ENCODE measurements at places on chromosomes 3 and 15.

GRCh38 chr3:138046085-138046484 is 36.1 kb downstream of the CLDN18 start:
- DNase-seq: no peak

GRCh38 chr3:184590795-184591194 is 29.2 kb downstream of the EPHB3 start:
- peak; percentile 33 for DNase-seq

DNA sequence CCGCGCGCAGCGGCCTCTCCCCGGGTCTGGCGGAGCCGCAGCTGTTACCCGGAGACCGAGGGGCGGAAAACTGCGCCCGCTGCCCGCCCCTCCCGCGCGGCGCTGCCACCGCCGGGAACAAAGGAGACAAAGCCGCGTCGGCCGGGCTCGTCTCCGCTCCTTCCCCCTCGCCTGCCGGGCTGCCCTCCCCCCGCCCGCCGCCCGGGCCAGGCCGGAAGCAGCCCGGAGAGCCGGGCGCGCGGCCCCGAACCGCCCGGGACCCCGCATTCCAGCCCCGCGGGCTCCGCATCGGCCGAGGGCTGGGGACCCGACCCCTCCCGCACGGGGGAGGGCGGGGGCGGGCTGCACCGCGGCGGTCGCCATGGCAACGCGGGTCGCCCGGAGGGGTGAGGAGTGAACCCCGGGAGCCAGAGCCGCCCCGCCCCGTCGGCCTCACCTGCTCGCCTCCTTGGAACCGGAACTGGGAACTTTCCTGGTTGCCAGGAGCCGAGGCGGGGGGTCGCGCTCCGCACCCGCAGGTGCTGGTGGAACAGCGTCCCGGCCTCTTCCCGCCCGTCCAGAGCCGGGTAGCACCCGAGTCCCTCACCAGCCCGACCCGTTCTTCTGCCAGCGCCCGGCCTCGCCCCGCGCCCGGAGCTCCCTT is 448 bp downstream of the PLXNB1 start:
- DNase-seq: peak; percentile 46

- DNase-seq: no peak
Measured at GRCh38 chr3:172241405-172241804, 202.0 kb downstream of the FNDC3B start.

DNA sequence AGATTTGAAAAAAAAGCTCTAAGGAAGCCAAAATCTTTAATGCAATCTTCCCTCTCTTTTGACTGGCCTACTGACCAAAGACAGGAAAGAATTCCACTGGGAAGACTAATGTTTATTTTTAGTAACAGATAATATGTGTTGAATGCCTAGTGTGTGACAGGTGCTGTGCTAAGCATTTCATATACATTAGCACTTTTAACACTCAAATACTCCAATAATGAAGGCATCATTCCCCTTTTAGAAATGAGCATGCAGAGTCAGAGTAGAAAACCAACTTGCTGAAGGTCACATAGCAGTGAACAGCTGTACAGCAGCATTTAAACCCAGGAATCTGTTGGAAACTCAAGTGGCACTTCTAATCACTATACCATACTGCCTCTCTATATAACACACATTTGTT is 170.6 kb downstream of the MINAR1 start:
- peak; percentile 47 for DNase-seq

Measured in fibroblast of skin of scalp (primary cell).